ENCODE measurements at places on chromosomes 2 and 18.

GRCh38 chr18:73752965-73753364 lies 394.7 kb downstream of the FBXO15 start:
- DNase-seq, result peak; percentile 19

GRCh38 chr18:76530846-76531245 lies 35.8 kb upstream of the ZNF516 start:
- DNase-seq, result no peak

GRCh38 chr2:113831161-113831560 lies 58.7 kb upstream of the ACTR3 start:
- DNase-seq, result no peak

- no peak for DNase-seq
Observed at GRCh38 chr2:8454797-8455196, 227.1 kb upstream of the ID2 start.

DNA sequence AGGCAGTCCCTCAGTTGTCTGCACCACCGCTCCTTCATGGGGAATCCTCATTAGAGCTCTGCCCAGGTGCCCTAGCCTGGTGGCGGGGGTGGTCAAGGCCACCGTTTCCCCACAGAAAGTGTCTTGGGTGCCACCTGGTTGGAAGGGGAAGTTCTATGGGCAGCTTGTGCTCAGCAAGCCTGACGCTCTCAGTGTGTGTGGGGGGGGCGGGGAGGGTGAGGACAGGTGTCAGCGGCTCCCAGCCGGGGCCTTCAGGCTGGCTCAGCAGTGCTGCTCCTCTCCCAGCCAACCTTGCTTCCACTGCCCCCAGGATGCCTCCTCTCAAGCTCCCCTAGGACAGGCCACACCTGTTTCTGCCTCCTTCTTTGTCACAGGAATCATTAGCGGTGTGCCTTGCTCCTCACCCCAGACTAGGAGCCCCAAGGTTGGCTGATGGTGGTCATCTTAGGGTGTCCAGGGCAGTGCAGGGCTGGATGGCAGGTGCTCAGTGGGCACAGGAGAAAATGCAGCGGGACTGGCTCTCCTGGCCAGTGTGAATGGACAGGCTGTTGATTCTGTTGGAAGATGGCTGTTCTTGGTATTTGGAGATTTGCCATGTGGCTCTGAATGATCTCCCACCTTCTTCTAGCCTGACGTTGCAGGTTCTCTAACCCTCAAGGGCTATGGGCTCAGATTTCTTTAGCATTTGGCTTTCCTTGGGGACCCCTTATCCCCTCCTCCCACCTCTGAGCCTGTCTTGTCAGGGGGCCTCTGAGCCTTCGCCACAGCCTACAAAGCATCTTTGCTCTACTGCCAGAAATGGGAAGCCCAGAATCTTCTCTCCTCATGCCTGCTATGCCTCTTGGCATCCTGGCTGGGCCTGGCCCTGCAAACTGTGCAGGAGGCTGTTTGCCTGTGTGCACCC lies 185.8 kb upstream of the HS6ST1 start:
- peak; percentile 36 for DNase-seq

DNA sequence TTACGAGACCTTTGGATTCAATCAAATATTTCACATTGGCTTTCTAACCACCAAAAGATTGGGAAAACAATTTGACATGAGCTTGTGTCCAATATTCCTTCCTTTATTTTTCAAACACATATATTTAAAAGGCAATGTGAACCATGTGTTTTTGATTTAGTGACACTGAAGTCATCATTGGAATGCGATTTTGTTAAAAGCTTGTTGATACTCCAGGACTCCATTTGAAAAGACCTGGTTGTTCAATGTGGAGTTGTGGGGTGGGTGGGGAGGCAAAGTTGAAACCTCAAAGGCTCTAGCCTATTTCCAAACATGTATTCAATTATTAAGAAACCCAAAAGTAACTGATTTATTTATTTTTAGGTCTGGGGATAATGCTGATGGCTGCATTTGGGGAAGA lies 114.1 kb upstream of the TRIB2 start:
- DNase-seq, result no peak

GRCh38 chr2:170530284-170530745 lies 184.8 kb upstream of the SP5 start:
- peak; percentile 70 for DNase-seq

GRCh38 chr2:191350826-191351225 lies 105.6 kb downstream of the MYO1B start:
- no peak for DNase-seq

DNA sequence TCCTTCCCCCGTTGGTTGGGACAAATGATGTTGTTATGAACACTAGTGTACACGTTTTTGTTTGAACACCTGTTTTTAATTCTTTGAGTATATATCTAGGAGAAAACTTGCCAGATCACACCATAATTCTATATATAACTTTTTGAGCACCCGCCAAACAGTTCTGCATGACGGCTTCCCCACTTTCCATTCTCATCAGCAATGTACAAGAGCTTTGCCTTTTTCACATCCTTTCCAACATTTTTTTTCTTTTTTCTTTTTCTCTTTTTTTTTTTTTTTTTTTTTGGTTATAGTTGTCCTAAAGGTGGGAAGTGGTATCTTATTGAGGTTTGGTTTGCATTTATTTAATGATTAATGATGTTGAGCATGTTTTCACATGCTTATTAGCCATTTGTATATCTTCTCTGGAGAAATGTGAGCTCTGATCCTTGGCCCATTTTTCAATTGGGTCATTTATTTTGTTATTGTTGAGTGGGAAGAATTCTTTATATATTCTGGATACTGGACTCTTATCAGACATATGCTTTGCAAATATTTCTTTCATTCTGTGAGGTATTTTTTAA lies 86.9 kb upstream of the ZC3H15 start:
- DNase-seq, result no peak

- DNase-seq, result peak; percentile 4
Observed at GRCh38 chr2:239605976-239606375, 205.2 kb upstream of the HDAC4 start.

DNA sequence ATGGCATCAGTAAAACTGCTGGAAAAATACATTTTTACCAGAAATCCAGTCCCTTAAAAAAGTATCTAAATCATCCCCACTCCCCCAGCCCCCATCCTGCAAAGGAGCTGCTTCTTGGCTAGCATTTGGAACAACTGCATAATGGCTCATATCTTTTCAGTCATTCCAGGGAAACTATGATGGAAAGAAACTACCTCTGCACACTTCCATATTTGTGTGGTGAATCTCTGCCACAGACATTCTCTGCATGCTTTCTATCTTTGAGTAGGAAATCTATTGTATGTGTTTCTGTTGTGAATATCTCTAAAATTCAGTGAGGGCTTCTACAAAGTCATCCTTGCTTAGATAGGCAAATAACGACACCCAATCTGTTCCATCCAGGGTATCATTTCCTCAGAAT lies 632.3 kb downstream of the LRP1B start:
- no peak for DNase-seq
